Psoas muscle (tissue), 8 donors: ENCODE measurements at places on chromosomes 1 and 21.

DNA sequence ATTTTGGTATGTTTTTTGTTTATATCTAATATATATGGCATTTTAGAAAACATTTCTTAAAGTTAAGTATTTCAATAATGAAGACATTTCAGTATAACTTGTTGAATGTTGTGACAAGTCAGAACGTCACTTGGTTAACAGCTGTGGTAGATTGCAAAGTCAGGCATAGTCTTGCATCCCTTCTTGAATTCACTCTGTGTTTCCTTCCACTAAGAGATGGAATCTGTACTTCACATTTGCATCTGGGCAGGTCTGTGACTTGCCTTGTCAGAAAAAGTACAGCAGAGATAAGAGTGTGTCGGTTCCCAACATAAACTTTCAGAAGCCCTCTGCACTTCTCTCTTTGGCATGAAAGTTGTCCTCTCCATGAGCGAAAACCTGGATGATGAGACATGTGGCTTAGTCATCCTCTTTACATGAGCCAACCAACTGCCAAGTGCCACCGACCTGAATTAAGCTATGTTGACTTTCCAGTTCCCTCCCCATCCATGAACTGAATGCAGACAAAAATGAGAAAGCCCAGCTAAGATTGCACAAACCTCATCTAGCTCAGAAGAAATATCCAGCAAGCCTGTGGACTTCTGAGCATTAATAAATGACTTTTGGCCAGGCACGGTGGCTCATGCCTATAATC is 1730.2 kb downstream of the MRPL39 start:
- no peak for DNase-seq

DNA sequence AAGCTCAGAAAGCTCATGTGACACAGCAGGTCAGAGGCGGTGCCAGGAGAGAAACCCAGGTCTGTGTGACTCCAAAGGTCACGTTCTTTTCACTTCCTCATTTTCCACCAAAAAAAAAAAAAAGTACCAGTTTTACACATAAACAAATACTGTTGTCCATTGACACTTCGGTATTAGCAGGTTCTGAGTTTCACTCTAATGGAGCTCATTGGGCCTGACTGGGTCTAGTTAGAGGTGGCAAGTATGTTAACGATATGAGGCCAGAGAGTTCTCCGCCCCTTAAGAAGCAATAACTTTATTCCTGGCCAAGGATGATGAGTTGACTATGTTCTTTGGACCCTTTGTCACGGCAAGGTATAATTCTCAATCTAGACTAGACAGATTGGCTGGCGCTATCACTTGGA is 30.0 kb upstream of the SDE2 start:
- no peak for DNase-seq

- DNase-seq: no peak
Observed at GRCh38 chr1:25793585-25794170, 6.3 kb upstream of the SELENON start.

DNA sequence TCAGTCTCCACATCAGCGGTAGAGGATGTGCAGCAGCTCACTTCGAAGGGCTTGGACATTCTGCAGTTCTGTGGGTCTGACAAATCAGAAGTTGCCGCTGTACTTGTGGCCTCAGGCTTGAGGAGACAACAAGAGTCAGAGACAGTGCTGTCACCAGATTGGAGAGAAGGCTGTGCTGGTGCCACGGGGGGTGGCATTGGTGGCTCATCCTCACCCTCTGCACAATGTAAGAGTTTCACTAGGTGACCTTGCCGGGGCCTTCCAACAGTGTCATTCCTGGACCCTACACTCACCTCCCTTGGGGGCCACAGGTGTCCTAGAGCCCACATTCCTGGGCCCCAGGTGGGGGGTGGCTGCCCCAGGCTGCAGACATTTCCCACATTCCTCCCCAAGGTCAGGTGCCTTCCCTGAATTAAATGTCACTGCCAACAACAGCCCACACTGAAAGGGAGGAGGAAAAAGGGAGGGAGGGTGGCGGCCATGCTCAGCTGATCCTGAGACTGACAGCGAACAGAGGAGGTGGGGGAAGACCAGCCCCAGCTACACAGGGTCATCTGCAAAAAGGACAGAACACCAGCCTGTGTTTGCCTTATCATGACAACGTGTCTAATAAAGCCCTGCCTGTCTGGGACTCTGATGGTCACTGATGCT is 46.4 kb downstream of the TMCC2 start:
- DNase-seq: no peak

GRCh38 chr21:21750124-21750825 is 752.1 kb downstream of the NCAM2 start:
- no peak for DNase-seq

- DNase-seq: no peak
Observed at GRCh38 chr1:73637264-73637663, 560.7 kb downstream of the LRRIQ3 start.

- DNase-seq: peak; percentile 46
Observed at GRCh38 chr1:16925635-16926490, 4.1 kb downstream of the CROCC start.

GRCh38 chr21:17660452-17660851 is 47.8 kb upstream of the BTG3 start:
- DNase-seq: no peak

DNA sequence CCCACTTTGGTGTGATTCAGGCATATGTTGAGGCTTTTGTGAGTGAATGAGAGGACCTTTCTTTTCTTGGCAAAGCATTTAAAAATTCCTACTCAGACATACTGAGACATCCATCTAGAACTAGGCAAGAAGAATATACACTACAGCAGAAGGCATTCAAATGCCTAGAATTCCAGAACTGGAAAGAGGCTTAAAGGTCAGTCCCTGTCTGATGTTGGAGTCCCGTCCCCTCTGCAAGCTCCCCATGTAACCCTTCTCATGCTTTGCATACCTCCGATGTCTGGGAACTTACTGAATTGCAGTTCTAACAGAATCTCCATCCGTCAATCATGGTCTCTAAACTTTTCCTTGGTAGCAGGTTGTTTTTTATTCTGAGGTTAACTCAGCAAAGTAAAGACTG is 152.9 kb downstream of the ATP6V1G3 start:
- no peak for DNase-seq

- peak; percentile 30 for DNase-seq
Observed at GRCh38 chr1:982765-983436, 1.0 kb upstream of the PERM1 start.

DNA sequence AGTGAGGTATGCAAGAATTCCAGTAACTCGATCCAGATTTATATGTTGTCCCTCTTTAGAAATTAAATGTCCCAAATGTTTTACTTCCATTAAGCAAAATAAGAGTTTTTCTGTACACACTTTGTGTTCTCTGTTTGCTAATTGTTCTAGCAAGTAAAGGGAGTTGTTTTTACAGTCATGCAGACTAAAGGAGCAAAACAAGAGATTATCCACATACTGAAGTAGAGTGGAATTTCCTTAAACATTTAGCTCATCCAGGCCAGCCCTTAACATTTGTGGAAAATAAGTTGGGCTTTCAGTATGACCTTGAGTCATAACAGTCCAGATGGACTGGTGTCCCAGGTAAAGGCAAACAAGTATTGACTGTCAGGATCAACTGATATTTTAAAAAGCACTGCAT is 44.1 kb upstream of the TINAGL1 start:
- no peak for DNase-seq

- DNase-seq: no peak
Observed at GRCh38 chr1:8687039-8687438, 130.4 kb downstream of the RERE start.

DNA sequence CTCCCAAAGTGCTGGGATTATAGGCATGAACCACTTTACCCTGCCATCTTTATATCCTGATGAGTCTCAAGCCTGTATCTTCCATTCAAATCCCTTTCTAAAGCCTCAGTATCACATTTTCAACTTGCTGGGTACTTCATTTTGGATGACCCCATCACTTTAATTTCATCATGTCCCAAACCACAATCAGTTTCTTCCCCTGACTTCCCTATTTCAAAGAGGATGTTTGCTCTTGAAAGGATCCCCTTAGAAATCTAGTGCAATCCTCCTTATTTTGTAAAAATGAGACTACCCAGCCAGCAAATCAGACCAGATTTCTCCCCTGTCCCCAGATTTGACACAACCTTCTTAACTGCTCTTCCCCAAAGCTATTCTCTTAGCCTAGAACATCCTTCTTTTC is 7.0 kb upstream of the TRIT1 start:
- no peak for DNase-seq

- DNase-seq: no peak
Observed at GRCh38 chr1:1604374-1605033, 4.6 kb upstream of the FNDC10 start.

GRCh38 chr1:166069390-166069789 is 97.4 kb downstream of the FAM78B start:
- DNase-seq: no peak

DNA sequence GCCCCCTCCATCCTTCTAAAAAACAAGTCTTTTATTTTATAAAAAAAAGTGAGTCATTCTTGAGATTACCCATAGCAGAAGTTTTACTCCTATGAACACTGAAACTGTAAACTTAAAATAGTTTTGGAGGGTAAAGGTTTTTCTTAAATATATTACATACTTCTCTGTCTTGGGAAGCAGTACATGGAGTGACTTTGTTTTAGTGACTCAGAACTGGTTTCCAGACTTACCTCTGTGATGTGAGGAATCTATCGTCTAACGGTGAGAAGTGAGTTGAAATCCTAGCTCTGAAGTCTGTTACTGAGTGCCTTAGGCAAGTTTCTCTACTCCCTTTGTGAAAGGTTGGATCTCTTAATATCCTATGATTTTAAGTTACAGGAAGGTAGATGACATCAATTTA is 176.3 kb upstream of the POU3F1 start:
- DNase-seq: no peak

- DNase-seq: no peak
Observed at GRCh38 chr1:34018285-34018684, 146.7 kb downstream of the CSMD2 start.

DNA sequence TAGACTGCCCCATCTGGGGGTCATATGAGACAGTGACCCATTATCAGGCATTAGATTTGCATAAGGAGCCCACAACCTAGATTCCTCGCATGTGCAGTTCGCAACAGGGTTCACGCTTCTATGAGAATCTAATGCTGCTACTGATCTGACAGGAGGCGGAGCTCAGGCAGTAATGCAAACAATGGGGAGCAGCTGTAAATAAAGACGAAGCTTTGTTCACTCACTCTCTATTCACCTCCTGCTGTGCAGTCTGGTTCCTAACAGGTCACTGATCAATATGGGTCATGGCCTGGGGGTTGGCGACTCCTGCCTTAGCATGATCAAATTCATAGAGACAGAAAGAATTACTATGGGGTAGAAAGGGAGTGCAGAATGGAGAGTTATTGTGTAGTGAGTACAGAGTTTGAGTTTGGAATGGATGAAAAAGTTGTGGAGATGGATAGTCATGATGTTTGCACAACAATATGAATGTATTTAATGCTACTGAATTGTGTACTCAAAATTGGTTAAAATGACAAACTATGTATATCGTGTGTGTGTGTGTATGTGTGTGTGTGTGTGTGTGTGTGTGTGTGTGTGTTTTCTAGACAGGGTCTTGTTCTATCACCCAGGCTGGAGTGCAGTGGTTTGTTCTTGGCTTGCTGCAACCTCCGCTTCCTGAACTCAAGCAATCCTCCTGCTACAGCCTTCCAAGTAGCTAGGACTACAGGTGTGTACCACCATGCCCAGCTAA is 42.2 kb downstream of the BTF3L4 start:
- DNase-seq: no peak

DNA sequence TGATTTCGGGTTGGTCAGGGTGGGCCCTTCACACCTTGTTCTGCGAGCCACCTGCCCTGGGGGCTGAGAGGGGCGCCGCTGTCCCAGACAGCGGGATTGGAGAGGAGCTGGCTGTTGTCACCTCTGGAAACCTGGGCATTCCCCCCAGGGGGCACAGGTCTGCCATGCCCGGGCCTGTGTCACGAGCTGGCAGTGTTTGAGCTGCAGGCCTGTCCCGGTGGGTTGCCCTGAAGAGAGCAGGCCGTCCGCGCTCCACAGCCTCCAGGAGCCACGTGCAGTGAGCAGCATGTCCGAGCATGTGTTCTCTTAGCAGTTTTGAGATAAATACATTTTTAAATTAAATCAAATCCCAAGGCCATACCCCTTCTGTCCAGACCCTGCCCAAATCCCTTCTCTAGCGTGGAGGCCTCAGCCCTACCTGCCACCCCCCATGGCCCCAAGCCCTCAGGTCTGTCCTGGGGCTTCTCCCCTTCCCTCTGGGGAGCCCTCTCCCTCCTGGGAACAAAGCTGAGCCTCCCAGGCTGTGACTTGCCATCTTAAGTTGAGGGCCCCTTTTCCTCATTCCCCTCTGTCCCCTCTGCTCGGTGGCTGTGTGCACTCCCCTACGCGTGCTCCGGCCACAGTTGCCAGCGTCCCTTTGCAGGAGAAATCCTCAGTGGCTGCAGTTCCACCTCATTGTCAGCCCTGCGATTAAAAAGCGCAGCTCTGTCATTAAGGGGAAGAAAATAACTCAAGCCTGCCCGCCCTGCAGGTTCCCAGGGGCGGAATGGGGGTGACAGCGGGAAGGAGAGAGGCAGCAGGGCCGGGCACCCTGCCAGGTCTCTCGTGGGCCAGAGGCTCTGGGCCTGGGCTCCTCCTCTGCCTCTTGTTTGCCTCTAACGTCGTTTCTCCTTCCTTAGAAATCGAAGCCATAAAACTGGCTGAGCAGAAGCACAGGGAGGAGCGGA is 26.6 kb downstream of the SLX9 start:
- peak; percentile 63 for DNase-seq

- DNase-seq: no peak
Observed at GRCh38 chr21:32392299-32392879, 423 bp downstream of the URB1 start.

GRCh38 chr21:36883532-36884486 is 82.7 kb downstream of the HLCS start:
- DNase-seq: no peak

- no peak for DNase-seq
Observed at GRCh38 chr1:1982379-1983232, 21.0 kb downstream of the CFAP74 start.

DNA sequence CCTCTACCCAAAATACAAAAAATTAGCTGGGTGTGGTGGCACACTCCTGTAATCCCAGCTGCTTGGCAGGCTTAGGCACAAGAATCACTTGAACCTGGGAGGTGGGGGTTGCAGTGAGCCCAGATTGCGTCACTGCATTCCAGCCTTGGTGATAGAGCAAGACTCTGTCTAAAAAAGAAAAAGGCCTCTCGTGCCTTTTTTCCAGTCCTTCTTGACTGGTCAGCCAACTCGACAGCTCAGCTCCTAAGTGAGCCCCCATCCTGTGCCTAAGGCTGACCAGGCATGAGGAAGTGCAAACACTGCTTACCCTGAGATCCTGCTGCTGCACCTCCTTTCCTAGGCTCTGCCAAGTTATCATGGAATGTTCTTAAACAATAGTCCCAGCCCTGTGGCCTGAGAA is 10.1 kb upstream of the PROK1 start:
- DNase-seq: peak; percentile 42

- no peak for DNase-seq
Observed at GRCh38 chr1:70714149-70714548, 303.1 kb downstream of the CTH start.

- no peak for DNase-seq
Observed at GRCh38 chr1:27650539-27651175, 15.7 kb upstream of the FGR start.

GRCh38 chr1:75785320-75785982 is 605 bp upstream of the RABGGTB start:
- DNase-seq: no peak
